Endothelial cell (in vitro differentiated cells): ENCODE measurements at places on chromosomes 3 and 15. TPM values are rescaled to one million over a fixed set of nuclear protein-coding genes. Genes with fewer than 3 reads are reported as not detected.

- H3K36me3 ChIP-seq, result peaks cover 13% of the 10 kb centered on the region
- H3K4me3 ChIP-seq, result peak overlapping the region; percentile 58
- H3K27me3 ChIP-seq, result peaks cover 28% of the 10 kb centered on the region
These were observed 6.7 kb downstream of the ZBTB47 start for GRCh38 chr3:42660131-42660715.

- peaks cover 2% of the 10 kb centered on the region for H3K27me3 ChIP-seq
- no peak for DNase-seq
- H3K36me3 ChIP-seq, result no peaks in the 10 kb centered on the region
- no peak overlapping the region for H3K4me3 ChIP-seq
- H3K4me1 ChIP-seq, result peaks cover 13% of the 10 kb centered on the region
- H3K27ac ChIP-seq, result no peak overlapping the region
These were observed 120.8 kb downstream of the GMPS start for GRCh38 chr3:155991212-155991611.

- no peaks in the 10 kb centered on the region for H3K36me3 ChIP-seq
- peaks cover 19% of the 10 kb centered on the region for H3K4me1 ChIP-seq
- peaks cover 14% of the 10 kb centered on the region for H3K27me3 ChIP-seq
- H3K4me3 ChIP-seq, result peak overlapping the region; percentile 98
- peak; percentile 53 for DNase-seq
These were observed 818 bp downstream of the SLC4A7 start for GRCh38 chr3:27483117-27484014.

- peak overlapping the region; percentile 61 for H3K27ac ChIP-seq
- peaks cover 13% of the 10 kb centered on the region for H3K36me3 ChIP-seq
- DNase-seq, result no peak
- H3K27me3 ChIP-seq, result peaks cover 5% of the 10 kb centered on the region
- H3K4me1 ChIP-seq, result peaks cover 52% of the 10 kb centered on the region
- H3K4me3 ChIP-seq, result no peak overlapping the region
These were observed 76.6 kb downstream of the WWTR1 start for GRCh38 chr3:149581248-149581647.

GRCh38 chr3:184502123-184502667 lies 59.4 kb upstream of the EPHB3 start:
- H3K4me1 ChIP-seq, result peaks cover 8% of the 10 kb centered on the region
- no peak overlapping the region for H3K27ac ChIP-seq
- H3K4me3 ChIP-seq, result no peak overlapping the region
- no peak for DNase-seq
- H3K36me3 ChIP-seq, result peaks cover 8% of the 10 kb centered on the region

GRCh38 chr3:115520651-115521245 lies 102.6 kb upstream of the GAP43 start:
- DNase-seq, result no peak
- no peak overlapping the region for H3K4me3 ChIP-seq
- H3K36me3 ChIP-seq, result no peaks in the 10 kb centered on the region
- peaks cover 11% of the 10 kb centered on the region for H3K4me1 ChIP-seq

DNA sequence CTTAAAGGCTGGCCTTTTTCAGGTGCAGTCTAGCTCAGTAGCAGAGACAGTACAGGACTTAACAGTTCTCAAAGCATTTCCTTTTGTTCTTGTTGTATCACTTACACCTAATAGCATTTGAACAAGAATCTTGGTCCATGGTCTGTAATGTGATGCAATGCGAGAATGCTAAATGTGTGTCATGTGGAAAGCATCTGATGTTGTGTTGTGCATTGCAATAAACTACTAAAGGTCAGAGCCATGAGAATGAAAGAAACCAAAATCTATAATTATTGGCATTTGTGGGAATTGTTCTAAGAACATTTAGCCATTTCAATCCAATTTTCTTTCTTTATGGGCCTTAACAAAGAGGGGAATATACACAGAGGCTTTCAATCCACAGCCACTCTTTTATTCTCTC lies 324.5 kb upstream of the ROBO2 start:
- no peak for DNase-seq
- H3K4me3 ChIP-seq, result no peak overlapping the region
- H3K27me3 ChIP-seq, result no peaks in the 10 kb centered on the region
- H3K27ac ChIP-seq, result no peak overlapping the region
- H3K4me1 ChIP-seq, result no peaks in the 10 kb centered on the region
- no peaks in the 10 kb centered on the region for H3K36me3 ChIP-seq

DNA sequence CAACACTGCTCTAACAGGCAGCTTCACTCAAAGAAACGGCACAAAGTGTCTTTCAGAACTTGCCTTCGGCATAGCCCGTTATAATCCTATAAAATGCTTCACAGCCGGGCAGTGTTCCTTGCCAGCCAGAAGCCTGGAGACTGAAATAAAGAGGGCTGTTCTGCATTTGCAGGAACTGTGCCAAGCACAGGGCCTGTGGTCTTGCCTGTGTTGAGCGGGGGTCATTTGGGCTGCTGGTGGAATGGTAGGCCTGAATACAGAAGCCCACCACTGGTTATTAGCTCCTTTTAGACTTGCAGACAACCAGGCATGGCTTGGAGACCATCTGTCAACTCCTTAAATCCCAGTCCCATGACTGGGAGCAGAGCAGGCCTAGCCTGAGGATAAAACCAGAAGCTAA lies 4.7 kb upstream of the ARHGEF3 start:
- no peaks in the 10 kb centered on the region for H3K36me3 ChIP-seq
- H3K27ac ChIP-seq, result no peak overlapping the region
- H3K4me1 ChIP-seq, result peaks cover 2% of the 10 kb centered on the region

DNA sequence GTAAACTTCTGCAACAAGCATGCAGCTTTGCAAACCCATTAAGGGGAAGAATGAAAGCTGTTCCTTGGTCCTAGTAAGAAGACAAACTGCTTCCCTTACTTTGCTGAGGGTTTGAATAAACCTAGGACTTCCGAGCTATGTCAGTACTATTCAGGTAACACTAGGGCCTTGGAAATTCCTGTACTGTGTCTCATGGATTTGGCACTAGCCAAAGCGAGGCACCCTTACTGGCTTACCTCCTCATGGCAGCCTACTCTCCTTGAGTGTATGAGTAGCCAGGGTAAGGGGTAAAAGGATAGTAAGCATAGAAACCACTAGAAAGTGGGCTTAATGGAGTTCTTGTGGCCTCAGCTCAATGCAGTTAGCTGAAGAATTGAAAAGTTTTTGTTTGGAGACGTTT lies 224.2 kb downstream of the P3H2 start:
- DNase-seq, result no peak
- no peak overlapping the region for H3K4me3 ChIP-seq
- no peaks in the 10 kb centered on the region for H3K4me1 ChIP-seq
- H3K27me3 ChIP-seq, result peaks cover 1% of the 10 kb centered on the region
- H3K36me3 ChIP-seq, result no peaks in the 10 kb centered on the region

DNA sequence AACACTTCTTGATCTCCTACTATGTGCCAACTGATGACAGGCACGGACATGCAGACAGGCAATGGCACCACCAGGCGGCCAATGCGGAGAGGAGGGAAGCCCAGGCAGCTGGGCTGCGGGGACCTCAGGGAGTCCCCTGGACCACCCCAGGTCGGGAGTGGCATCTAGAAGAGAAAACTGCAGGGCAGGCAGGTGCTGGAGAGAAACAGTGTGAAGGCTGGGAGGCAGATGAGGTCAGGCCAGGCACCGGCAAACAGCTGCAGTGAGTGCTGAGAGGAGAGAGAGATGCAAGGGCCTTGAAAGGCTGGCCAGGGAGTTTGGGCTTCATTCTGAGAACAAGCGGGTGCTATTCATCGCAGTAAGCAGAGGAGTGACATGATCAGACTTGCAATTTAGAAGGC lies 29.1 kb downstream of the SLC6A1 start:
- peaks cover 24% of the 10 kb centered on the region for H3K4me1 ChIP-seq
- peaks cover 6% of the 10 kb centered on the region for H3K27me3 ChIP-seq
- peaks cover 35% of the 10 kb centered on the region for H3K36me3 ChIP-seq
- DNase-seq, result no peak
- no peak overlapping the region for H3K27ac ChIP-seq

DNA sequence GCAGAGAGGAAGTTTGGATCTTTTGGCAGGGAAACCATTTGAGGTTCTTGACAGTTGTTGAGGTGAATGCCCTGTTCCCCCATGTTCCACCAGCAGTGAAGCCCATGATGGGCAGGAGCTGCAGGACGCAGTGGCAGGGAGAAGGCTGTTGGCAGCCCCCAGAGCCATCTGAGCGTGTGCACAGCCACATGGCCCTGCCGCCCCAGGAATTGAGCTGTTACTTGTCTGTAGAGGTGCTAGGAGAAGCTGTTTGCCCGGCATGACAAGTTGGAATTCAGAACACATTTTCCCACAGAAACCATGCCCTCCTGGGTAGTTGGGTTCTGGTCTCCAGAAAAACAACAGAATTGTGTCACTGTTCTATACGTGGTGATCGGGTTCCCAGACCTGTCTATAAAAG lies 218.2 kb upstream of the NR2E3 start:
- H3K4me3 ChIP-seq, result no peak overlapping the region
- H3K27ac ChIP-seq, result no peak overlapping the region
- DNase-seq, result no peak
- H3K36me3 ChIP-seq, result peaks cover 10% of the 10 kb centered on the region
- peaks cover 3% of the 10 kb centered on the region for H3K4me1 ChIP-seq
- H3K27me3 ChIP-seq, result peaks cover 2% of the 10 kb centered on the region

GRCh38 chr3:181771120-181771519 lies 59.4 kb downstream of the SOX2 start:
- no peak for DNase-seq
- no peak overlapping the region for H3K4me3 ChIP-seq
- no peak overlapping the region for H3K27ac ChIP-seq
- H3K27me3 ChIP-seq, result no peaks in the 10 kb centered on the region
- H3K36me3 ChIP-seq, result no peaks in the 10 kb centered on the region

DNA sequence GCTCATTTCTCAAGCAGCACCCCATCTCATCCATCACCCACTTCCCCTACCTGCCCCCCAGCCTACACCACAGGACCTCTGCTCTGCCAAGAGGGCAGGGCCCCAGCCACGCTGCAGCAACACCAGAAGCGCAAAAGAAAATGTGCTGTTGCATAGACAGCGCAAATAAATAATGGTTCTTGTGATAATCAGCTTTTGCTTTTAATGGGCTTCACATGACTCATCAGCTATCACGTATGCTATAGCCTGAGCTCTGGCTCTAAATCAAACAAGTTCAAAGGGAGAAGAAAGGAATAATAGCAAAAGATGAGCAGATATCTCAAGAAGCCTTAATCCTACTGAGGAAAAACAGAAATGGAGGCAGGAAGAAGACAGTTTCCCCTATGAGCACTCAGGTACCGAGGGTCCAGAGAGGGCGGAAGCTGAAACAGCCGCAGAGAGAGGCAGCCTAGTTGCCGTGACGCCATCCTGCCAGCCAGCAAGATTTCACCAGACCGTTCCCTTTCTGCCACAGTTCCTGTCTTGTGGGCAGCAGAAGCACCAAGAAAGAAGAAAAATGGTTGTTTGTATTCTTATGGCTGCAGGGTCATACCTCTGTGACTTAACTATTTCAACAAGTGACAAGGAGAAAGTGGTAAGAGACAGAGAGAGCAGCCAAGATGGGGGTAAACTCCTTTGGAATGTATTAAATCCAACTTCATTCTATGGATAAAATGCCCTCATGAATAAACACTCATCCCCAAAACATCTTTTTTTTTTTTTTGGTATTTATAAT lies 22.0 kb downstream of the RAB27A start:
- H3K4me1 ChIP-seq, result peaks cover 5% of the 10 kb centered on the region
- H3K4me3 ChIP-seq, result no peak overlapping the region
- peaks cover under 1% of the 10 kb centered on the region for H3K27me3 ChIP-seq
- no peak overlapping the region for H3K27ac ChIP-seq
- no peak for DNase-seq

- H3K4me3 ChIP-seq, result no peak overlapping the region
- no peak overlapping the region for H3K27ac ChIP-seq
- peaks cover 12% of the 10 kb centered on the region for H3K27me3 ChIP-seq
- H3K36me3 ChIP-seq, result no peaks in the 10 kb centered on the region
- H3K4me1 ChIP-seq, result no peaks in the 10 kb centered on the region
These were observed 20.6 kb downstream of the SLC6A11 start for GRCh38 chr3:10836676-10837075.

DNA sequence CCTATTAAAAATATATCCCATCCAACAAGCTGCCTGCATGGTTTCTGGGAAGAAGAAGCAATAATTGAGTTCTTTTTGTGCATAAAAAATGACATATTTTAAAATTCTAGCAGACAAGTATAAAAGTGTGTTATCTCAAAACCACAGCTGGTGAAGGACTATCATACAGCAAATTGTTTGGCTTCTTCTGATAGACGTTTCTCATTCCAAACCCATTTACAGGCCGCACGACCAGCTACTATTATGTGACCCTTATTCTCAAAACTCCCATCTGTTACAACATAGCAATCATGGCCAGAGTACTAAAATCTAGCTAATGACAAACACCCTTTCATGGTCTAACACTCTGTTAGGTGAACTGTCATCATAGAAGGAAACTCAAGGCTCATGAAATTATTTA lies 21.7 kb downstream of the ETFA start:
- H3K4me1 ChIP-seq, result no peaks in the 10 kb centered on the region
- H3K27ac ChIP-seq, result no peak overlapping the region
- no peaks in the 10 kb centered on the region for H3K27me3 ChIP-seq
- no peak overlapping the region for H3K4me3 ChIP-seq

GRCh38 chr3:99541181-99541580 lies 97.2 kb upstream of the COL8A1 start:
- DNase-seq, result no peak
- peaks cover 43% of the 10 kb centered on the region for H3K4me1 ChIP-seq
- no peak overlapping the region for H3K27ac ChIP-seq
- H3K4me3 ChIP-seq, result no peak overlapping the region
- H3K36me3 ChIP-seq, result no peaks in the 10 kb centered on the region

Gene WNT5A
- 9.7 TPM for total RNA-seq

Gene GOLGA6L25
- not detected for total RNA-seq

Gene RTP1
- total RNA-seq, result not detected

Gene MTFMT
- total RNA-seq, result 10.6 TPM

Gene CISH
- total RNA-seq, result 2.6 TPM

Gene CCDC39
- total RNA-seq, result 0.46 TPM

Gene SMARCC1
- total RNA-seq, result 138 TPM

Gene MRAS
- total RNA-seq, result 5.9 TPM

Gene KBTBD13
- not detected for total RNA-seq

Gene ZDHHC23
- 26.3 TPM for total RNA-seq

Gene C3orf70
- 1.4 TPM for total RNA-seq

Gene ZNF662
- total RNA-seq, result 1.4 TPM

Gene NCBP2
- total RNA-seq, result 61.0 TPM

Gene SNX33
- 17.3 TPM for total RNA-seq

Gene LOXL1
- total RNA-seq, result 156 TPM
